T-cell (primary cell): ENCODE measurements at places on chromosomes 11 and 22.

DNA sequence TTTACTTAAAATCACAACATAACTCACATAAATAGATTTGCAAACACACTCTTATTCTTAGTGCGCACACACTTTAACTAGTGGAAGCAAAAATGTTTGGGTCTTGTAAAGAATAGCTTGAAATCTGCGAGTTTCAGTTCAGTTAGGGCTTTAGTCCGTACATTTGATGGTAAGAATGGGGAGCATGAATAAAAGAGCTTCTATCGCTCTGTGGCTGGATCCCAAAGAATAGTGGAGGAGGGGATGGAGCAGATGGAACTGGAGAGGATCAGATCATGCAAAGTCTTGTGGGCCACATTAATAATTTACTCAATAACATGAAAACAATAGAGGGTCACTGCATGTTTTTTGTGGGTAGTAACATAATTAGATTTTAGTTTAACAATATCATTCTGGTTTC, 44.3 kb downstream of the DNHD1 start:
- DNase-seq, result no peak

DNA sequence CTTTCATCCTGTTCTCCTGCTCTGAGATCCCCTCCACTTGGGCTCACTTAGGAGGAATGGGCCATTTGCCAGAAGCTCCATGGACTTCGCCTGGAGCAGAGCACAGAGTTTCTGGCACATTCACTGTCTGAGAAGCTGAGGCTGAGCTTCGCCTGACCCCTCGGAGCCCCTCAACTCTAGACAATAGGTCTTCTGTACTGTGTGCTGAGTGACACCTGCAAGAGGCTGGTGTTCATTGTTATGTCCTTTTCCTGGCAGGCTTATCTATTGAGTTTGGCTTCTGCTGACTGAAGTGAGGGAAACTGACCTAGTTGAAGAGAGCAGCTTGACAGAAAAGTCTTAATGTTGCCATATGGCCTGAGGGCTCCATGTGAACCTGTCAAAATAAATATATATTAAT, 124.3 kb downstream of the EHF start:
- DNase-seq, result no peak

- DNase-seq, result no peak
These were observed 72.8 kb downstream of the PPP2R1B start for GRCh38 chr11:111693224-111693937.

DNA sequence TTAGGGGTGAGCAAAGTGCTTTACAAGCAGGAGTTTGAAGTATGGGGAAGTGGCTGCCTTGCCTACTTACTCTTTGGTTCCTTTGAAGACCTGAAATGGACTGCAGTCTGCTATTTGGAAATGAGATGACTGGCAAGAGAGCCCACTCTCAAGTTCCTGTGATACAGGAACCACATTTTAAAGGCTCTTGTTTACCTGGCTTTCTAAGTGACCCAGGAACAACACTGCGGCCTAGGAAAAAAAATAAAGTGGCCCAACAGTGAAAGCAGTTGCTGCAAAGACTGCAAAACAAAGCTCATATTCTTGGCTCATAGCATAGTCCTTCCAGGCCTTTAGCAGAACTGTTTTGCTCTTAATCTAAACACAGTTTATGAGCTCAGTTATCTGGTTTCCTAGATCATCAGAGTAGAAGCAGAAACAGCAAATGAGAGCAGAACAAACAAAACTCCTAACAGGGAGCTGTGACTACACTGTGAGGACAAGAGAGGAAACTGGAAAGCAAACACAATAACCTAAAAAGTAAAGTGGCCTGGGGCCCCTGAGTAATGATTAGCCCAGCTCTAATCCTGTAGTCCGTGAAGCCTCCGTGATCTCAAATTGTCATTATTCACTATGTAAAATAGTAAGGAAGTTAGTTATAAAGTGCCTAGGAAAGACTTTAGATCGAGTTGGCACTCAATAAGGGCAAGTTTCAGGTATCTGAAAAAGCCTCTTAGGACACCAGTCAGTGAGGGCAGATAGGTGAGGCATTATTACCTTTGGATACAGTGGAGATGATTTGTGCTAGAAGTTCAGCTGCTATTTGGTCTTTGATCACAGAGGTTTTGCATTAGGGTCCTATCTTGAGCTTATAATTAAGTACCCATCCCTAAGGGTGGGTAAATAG, 11.5 kb downstream of the CCDC117 start:
- no peak for DNase-seq

- DNase-seq, result no peak
These were observed 11.9 kb upstream of the PELI3 start for GRCh38 chr11:66454828-66455227.

GRCh38 chr11:77402218-77402556, 71.7 kb downstream of the PAK1 start:
- no peak for DNase-seq

DNA sequence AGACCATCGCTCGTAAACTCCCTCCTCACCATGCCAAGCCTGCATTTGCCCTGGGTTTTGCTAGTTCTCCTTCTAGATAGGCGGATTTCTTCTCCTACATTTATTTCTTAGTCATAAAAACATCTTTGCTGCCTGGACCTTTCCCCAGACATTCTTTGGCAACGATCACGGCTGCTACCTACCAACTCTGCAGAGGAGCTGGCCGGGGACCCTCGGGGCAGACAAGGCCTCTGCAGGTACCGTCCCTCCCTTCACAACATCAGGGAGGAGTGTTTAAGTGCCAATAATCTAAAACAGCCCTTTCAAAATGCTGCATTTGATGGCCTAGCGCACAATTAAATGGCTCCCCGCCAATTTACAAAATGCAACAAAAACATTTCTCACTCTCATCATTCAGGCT, 34.4 kb downstream of the BRD1 start:
- DNase-seq, result no peak

DNA sequence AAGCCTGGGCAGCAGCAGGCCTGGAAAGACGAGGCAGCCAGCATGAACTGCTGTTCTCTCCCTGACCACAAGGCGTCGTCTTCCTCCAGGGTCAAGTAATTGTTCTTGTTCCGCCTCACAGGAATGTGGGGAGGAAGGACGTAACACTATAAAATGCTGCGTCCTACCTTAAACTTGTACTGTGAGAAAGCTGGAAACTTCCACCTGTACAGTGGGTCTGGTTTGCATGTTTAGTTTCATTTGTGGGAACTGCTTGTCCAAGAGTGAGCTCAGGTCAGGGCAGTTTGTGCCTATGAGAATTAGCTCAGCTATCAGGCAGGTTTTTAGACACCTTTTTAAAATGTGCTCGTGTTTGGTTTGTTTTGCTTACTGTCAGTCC, 55.2 kb downstream of the PANX1 start:
- DNase-seq, result no peak

DNA sequence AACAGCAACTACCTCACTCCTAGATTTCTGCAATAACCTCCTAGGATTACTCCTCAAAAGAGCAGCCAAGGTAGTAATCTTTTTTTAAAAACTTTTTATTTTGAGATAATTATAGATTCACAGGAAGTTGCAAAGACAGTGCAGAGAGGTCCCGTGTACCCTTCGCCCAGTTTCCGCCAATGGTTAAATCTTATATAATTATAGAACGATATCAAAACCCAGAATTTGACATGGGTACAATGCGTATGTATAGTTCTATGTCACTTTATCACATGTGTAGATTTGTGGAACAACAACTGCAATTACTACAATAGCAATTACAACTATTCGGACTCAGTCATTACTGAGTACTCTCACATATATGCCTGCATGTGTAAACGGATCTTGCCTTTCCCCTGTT, 94.8 kb upstream of the APOA1 start:
- no peak for DNase-seq

DNA sequence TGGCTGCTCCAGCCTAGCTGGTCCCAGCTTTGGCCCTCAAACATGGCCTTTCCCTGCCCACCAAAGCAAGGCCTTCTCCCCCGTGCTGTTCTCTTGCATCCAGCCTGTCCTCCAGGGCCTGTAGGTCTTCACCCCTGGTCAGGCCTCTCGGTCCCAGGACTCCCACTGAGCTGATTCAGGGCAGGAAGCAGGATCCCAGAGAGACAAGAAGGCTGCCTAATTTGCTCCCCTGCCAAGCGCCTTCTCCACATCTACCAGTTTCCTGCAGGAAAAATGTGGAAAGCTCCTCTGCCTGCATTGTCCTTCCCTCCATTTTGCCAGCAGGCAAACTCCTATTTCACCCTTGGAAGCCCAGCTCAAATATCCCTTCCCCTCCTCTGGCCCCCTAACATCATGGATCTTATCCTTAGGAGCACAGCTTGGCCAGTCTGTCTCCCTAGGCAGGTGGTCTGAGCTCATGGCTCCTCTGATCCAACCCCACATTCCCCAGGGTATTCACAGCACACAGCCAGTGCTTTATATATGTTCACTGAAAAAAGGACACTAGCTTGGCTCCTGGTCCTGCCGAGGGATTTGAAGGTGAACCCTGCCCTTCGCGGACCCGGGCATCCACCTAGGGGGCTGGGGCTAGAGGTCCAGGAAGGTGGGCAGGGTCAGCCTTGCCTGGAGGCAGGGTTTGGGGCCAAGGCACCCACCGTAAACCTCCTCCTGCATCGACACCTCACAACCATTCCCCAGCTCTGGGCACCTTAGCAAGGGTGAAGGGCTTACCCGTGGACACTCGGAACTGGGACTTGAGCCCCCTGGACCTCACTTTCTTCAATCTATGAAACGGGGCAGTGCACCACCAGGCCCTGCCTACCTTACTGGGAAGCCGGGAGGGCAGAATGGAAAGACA, 968 bp downstream of the RHBDD3 start:
- no peak for DNase-seq

GRCh38 chr11:112382561-112382960, 121.9 kb upstream of the PLET1 start:
- DNase-seq, result no peak

GRCh38 chr11:12902791-12903486, 106.2 kb upstream of the RASSF10 start:
- DNase-seq, result no peak

- DNase-seq, result no peak
These were observed 316.8 kb upstream of the MPPED2 start for GRCh38 chr11:30902929-30903328.

DNA sequence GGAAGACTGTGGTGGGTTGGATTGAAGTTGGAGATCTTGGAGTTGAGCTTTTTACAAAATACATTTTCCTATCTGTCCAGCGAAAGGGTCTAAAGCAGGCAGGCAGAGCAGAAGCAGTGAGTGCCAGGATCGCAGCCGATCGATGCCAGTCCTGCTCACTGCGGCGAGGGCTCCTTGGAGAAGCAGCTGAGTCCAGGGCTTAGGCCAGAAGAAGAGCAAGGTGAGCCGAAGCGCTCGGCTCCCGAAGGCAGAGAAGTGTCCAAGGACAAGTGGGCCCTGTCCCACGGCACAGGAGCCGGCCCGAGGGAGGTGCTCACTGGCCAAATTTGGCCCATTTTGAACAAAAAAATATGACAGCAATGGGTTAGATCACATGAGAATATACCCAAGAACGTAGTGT, 637.8 kb downstream of the BRD1 start:
- no peak for DNase-seq

DNA sequence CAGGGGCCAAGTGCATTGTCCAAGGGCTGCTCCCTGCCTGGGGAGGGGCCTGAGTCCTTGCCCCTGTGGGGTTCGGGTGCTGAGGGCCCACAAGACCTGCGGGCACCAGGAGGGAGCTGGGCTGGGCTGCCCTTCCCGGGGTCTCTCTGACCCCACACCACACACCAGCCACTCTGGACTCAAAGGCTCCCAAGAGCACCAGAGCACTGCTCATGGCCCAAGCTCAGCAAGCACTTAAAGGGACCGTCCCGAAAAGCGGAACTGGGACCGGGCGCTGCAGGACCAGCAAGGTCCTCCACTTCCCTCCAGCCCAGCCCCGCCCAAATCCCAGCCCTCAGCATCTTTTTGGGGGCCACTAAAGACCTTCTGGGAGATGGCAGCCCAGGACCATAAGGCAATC, 5.3 kb downstream of the LSP1 start:
- DNase-seq, result no peak

DNA sequence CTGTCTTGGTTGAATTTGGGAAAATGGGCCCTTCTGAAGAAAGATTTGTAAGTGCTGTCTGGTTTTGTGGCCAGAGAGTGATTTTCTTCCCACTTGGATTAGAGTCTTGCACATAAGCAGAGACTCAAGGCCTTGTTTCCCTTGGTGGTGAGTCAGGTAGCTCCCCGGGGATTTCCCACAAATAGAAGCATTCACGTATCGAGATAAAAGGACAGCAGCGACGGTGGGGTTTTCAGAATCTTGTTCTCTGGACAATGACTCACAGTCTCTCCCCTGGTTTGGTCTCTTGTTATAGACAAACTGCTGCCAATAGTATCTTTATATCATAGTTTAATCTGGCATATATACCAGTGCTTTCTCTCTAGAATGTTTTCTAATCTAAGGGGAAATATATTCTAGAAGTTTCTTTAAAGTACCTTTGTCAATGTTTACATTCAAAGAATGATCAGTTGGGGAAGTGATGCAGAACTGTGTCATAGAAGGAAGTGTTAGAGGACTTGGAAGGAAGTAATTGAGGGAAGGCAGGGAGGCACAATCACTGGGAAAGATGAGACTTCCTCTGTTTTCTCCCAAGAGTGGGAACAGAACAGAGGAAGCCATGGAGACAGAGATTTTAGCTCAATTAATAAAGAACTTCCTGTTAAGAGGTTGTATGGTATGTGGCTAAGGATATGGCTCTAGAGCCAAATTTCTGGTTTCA, 18.1 kb downstream of the POLA2 start:
- DNase-seq, result no peak

GRCh38 chr11:37718431-37718999, 1120.5 kb upstream of the RAG2 start:
- DNase-seq, result no peak
